Stimulated activated CD4-positive, alpha-beta T cell treated with anti-CD3 and anti-CD28 coated beads, Interleukin-1b, Interleukin-23, amount 100 ng/mL, for 24 hours (primary cell): ENCODE measurements at places on chromosomes 6 and 20.

GRCh38 chr6:170030821-170031471 is 259.9 kb downstream of the DLL1 start:
- DNase-seq, result no peak

DNA sequence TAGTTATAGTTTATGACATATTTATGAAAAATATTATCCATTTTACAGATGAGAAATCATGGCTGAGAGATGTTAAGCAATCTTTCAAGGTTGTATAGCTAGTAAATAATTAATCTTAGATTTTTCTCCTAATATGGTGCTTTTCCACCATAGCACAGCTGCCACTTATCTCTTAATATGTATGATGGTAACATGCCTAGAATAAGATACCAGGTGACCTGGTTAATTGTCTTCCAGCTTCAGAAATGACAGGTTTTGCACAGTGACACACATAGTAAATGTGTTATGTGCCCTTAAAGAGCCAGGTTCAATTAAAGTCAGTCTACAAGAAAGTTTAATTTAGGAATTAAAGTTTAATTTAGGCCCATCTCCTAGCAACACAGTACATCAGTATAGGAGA is 14.8 kb downstream of the TUBB2A start:
- no peak for DNase-seq

DNA sequence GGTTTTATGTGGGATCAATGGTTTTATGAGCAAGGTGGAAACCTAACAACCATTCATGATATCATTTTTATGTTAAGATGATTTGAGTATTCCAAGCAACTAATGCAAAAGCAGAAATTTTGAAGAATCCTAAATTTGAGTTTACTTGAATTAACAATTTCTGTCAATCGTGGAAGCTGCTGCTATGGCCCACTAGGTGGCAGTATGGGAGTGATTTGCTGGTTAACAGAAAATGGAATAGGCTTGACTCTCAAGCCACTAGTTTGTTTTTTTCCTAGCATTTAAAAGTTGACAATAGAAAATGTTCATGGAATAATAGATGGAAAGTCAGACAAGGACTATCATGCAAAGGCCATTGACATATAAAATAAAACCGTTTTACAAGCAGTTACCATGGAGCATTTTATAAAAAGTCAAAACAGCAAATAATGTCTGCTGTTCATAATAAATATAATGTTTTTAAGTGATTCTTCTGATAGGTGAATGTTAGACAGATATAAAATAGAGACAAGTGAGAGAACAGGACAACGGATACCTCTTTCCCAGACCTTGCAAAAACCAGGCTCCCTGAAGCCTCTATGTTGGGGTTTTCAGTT is 43.0 kb upstream of the TMEM200A start:
- DNase-seq, result peak; percentile 9

- DNase-seq, result no peak
Observed at GRCh38 chr6:117465691-117466090, 16.8 kb upstream of the DCBLD1 start.

- no peak for DNase-seq
Observed at GRCh38 chr6:45371924-45372573, 5.7 kb downstream of the SUPT3H start.
